NCI-H2107 (cell line): ENCODE measurements at places on chromosomes 7 and 10.

DNA sequence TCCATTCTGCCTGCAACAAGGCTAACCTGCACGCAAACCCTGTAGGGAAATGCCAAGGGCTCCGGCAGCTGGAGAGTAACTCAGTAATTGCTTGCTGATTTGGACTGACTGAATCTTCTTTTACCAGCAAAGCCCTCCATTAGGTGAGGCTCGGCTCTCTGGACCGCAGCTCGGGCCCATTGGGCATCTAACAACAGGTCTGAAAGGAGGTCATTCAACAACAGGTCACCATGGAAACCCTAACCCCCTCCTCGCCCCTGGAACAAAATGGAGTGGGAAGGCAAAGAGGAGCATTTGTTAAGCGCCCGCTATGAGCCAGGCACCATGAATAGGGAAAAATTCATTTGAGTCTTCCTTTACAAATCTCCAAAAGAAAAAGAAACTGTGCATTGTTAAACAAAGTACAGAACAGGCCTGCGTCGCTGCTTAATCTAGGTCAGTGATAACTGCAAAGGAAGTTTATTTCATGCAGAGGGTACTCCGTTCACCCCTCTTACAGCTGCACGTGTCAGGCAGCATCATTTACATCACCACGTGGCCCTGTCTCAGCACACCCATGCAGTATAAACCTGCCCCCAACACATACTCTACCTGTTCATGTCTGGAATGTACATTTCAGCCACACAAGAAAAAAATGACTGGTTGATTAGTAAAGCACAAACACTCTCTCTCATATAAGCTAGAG lies 248.8 kb upstream of the NEBL start:
- DNase-seq: no peak

GRCh38 chr7:123916240-123916724 lies 8.8 kb upstream of the SPAM1 start:
- DNase-seq: no peak

DNA sequence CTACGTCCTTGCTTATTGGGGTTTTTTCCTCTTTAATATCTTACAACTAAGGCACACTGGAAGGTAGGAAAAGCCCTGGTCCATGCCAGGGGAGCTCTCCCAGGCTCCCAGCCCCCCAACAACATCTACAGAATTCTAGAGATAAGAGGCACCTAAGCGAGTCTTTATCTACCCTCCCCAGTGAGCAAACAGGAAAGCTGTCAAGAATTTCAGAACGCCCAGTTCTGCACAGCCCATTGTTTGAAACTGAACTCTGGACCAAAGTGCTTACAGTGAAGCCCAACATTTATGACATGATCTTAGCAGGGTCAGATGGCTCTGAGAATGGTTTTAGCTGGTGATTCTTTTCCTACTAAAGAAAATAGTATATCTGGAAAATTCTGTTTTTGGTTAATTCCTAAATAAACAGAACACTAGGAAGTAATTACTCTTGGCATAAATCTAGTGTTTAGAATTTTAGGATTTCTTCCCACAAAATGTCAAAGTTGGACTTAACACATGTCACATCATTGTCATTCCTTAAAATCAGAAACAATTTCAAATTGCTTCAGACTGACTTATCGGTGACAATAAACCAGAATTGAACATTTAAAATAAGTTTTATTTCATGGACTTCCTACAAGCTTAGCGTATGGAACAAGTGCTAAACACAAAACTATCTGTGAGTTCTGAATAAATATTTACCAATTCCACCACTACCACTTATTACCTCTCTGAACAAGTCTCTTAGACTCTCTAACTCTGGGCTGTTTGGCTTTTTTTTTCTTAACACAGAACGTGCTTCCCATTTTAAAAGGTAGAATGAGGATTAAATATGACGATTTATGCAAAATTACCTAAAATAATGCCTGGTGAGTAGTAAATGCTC lies 31.3 kb upstream of the RNF32 start:
- no peak for DNase-seq

DNA sequence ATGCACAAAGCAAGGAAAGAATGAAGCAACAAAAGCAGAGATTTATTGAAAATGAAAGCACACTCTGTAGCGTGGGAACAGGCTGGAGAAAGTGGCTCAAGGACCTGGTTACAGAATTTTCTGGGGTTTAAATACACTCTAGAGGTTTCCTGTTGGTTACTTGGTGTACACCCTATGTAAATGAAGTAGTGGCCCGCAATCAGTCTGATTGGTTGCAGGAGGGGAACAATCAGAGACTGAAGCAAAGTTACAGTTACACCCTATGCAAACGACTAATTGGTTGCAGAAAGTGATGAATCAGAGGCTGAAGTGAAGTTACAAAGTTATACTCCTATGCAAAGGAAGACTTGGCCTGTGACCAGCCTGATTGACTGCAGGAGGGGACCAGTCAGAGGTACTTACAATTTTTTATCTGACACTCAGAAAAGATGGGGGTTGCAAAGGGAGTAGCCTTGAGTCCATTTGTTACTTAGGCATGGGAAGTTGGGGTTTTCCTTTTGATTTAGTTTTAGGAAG lies 3.6 kb upstream of the MTPN start:
- DNase-seq: no peak

DNA sequence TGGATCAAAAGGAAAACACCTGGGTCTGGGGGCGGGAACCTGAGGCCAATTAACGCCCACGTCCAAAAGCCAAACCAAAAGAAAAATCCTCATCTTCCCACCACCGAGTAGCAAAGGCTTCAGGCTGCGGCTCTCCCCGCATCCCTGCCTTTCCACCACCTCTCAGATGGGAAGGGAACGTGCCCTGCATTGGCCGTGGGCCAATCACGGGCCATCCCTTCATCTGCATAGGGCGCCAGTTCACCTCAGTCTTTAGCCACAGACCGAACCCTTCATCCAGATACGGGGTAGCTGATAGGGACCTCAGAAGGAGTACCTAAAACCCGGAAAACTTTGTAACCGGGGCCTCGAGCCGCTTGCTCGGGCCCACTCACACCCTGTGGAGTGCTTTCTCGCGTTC lies 626 bp downstream of the PRPF18 start:
- DNase-seq: no peak
